Stimulated activated CD8-positive, alpha-beta memory T cell treated with anti-CD3 and anti-CD28 coated beads, Interleukin-4, amount 100 ng/mL, for 24 hours (primary cell): ENCODE measurements at places on chromosomes 7 and 10.
A peak's percentile ranks its signal among the peaks of the same experiment; 100 is the strongest.

DNA sequence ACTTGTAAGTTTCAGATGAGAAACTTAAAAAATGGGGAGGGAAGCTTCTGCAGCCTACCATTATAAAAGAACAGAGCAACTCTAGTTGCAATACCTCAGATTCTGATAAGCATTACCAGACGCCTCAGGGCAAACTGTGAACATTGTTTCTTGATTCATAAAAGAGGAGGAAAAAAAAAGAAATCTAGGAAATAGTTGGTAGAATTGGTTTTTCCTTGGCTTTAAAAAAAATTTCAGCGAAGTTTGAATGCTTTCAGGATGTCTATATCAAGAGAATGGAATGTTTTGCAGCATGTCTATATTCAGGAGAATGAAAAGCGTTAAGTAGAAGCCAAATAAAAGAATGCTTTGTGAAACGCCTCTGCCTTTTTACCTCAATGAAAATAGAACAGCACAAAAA, 17.5 kb upstream of the ANLN start:
- DNase-seq = no peak

DNA sequence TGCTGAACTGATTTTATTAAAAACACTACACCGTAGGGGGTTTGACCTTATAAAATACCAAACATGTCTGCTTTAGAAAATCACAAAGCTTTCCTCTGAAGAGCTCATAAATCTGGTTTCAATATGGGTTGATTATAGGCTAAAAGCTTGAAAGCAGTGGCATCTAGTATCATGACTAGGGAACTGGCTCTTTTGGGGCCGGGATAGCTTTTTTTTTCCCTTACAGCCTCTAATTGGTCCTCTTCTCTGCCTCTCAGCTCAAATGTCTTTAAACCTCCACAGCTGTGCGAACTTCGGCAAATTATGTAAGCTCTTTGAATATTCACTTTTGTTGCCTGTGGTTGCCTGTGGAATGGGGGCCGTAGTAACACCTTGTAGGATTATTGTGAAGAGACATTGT, 8.4 kb downstream of the BAMBI start:
- no peak for DNase-seq

DNA sequence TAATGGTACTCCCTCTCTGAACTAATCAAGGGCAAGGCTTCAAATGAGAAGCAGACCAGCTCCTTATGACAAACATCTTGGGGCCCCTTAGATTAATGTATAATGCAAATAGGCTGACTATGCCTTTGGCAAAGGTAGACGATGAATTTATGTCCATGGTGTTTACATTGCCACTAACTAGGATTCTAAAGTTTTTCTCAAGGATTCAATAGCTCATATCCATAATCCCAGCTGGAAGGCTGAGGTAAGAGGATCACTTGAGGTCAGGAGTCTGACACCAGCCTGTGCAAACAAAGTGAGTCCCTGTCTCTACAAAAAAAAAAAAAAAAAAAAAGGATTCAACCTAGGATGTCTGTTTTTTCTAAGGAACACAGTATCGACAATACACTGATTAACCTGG, 96.5 kb downstream of the ORC5 start:
- DNase-seq = no peak

DNA sequence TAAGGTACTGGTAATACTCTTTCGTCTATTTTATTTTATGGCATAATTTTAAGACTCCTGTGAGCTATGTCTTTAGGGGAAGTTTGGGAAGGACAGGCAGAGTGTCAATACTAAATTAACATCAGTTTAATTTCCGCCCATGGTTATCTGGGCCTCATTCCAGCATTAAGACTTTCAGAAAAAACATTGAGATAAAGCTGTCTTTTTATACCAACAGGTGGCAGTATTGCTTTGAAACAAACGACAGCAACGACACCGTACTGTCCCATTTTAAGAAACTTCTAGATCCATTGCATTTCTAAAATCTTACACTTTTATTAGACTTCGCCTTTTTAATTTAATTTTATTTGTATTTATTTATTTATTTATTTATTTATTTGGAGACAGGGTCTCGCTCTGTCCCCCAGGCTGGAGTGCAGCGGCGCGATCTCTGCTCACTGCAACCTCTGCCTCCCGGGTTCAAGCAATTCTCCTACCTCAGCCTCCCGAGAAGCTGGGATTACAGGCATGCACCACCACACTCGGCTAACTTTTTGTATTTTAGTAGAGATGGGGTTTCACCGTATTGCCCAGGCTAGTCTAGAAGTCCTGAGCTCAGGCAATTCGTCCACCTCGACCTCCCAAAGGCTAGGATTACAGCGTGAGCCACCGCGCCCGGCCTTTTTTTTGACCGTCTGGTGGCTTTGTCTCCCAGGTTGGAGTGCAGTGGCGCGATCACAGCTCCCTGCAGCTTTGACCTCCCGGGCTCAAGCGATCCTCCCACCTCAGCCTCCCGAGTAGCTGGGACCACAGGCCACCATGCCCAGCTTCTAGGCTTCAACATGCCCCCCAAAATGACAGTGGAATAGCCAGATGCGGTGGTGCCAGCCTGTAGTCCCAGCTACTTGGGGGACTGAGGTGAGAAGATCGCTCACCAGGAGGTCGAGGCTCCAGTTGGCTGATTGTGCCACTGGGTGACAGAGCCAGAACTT, 78.7 kb upstream of the C1GALT1 start:
- no peak for DNase-seq

DNA sequence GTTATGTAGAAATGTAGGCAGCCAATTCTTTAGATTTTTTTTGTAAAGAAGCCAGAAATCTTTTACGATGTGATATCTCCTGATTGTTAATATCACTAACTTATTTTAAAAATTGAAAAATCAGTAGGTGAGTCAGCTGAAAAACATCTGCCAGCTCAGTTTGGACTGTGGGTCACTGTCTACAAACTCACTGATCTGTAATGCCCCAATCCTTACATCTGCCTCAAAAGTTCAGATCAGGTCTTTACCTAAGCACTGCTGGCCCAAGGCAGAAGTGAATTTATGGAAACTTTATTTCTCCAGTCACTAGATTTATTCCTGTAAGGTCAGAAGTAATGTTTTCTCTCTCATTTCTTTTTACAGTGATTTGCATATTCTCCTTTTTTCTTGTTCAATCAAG, 31.0 kb upstream of the FAM13C start:
- no peak for DNase-seq

DNA sequence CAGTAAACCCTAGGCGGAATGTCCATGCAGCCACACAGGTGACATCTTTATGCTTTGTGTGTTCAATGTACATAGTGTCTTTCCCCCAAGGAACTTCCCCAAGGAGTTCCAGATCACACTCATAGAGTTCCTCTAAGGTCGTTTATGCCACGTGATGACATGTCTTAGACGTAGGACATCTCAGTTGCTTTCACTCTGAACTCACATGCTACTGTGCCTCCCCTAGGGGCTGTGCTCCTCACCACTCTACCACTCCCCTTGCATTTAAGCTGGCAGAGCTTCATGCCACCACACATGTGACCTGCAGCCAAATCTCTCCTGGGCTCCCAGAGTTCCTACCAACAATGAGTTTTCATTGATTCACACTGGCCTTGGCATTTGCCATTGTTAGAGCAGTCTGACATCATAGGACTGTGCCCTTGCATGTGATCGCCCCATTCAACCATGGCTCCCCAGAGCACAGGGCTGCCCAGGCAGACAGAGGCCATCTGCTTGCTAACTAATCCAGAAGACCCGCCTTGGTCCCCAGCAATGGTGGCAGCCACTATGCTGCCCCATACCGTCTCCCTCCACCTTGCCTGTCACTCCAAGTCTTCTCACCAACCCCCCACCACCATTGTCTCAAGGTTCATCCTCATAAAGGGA, 95.3 kb upstream of the MACROH2A2 start:
- DNase-seq = no peak

- DNase-seq = no peak
Observed at GRCh38 chr10:1858048-1858447, 120.7 kb upstream of the ADARB2 start.

- DNase-seq = peak; percentile 13
Observed at GRCh38 chr10:47165711-47166404, 134.1 kb upstream of the GDF10 start.

GRCh38 chr10:101671453-101671852, 23.5 kb downstream of the FBXW4 start:
- no peak for DNase-seq

DNA sequence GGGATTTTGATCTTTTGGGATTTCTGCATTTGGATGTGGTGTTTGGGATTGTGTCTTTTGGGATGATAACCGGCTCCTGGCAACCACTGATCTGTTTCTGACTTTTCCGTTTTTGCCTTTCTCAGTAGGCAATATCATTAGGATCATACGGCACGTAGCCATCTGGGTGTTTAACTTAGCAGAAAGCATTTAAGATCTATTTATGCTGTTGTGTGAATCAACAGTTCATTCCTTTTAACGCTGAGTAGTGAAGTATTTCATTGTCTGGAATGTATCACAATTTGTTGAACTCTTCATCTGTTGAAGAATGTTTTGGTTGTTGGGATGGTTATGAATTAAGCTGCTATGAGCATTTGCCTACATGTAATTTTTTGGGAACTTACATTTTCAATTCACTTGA, 459.6 kb downstream of the SDK1 start:
- no peak for DNase-seq
